ENCODE measurements at places on chromosomes 11 and 22. TPM values are rescaled to one million over a fixed set of nuclear protein-coding genes. Genes with fewer than 3 reads are reported as not detected.
A peak's percentile ranks its signal among the peaks of the same experiment; 100 is the strongest.

DNA sequence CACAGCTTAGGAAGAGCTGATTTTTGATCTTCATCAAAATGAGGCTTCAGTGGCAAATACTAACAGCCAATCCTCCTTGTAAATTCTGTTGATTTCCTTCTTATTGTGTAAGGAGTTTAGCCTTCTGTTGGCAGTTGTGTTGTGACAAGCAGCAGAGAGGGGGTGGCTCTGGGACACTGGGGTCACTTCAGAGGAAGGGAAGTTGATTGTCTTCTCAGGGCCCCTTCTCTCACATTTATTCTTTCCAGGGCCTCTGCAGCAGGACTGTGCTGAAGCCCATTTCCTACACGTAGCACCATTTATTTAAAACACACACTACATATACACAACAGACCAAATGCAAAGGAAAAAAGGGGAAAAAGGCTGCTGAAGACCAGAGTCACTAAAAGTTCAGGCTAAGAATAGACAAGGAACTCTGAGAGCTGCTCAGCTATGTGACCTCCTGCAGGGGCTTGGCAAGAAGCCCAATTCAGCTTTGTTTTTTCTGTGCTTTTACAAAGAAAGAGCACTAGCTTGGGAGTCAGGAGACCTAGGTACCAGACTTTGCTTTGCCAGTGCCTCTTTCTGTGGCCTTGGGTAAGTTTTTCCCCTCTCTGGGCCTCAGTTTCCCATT is 28.3 kb upstream of the UPB1 start:
- DNase-seq: peak; percentile 68

DNA sequence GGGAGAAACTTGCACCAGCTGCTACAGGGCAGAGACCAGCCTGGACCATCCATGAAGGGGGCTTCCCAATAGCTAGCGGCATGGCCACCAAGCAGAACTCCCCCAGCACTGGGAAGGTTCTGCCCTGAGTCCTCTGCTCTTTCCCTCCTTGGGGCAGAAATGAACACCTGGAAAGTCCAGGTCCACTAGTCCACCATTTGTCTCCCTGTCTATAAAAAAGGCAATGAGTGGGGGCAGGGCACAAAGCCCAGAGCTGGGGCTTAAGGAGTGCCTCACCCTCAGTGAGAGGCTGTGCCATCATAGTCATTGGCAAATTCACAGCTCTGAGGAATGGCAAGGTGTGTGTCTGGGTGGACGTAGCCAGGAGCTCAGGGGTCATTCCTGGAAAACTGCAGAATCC is 420.3 kb downstream of the SOX6 start:
- DNase-seq: no peak

DNA sequence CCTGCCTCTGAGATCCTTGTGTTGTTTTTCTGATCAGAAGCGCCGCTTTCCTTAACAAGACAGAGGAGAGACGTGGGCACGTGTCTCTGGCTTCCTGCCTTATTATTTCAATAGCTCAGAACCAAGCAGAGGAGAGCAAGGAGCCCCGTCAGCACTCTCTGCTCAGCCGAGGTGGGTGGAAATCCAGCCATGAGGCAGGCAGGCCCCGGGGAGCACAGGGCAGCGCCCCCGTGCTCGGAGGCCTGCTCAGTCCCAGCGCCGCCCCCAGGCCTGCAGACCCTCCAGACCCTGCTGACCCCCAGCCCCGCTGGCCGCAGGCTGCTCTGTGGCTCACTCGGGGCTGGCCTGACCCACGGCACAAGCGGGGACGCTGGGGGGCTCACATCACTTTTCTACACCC is 162.8 kb downstream of the BRD1 start:
- no peak for DNase-seq

GRCh38 chr11:115580927-115581680 is 76.9 kb upstream of the CADM1 start:
- DNase-seq: no peak

DNA sequence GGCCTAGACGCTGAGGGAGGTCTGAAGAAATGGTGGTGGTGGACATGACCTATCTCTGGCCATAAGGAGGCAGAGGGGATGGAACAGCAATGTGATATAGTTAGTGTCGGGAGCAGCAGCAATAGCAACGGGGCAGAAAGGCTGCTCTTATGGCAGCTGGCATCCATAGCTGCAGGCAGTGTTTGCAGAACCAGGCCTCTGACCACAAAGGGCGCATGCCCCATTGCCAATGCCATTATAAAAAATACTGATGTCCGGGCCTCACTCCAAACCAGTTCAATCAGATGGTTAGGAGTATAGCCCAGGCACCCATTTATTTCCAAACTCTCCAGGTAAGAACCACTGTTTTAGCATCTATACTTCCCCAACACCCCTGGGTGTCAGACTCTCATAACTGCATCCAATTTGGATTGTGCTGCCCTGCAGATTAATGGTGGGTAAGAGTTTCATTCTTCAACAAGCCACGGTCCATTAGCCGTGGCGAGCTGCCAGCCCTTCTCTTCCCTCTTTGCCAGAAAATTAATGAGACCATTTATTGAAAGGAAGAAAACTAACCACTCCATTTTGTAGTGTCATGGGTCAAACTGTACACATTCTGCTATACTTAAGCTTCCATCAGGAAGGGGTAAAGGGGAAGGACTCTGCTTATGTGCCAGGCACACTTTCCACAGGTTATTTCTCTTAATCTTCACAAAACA is 72.8 kb upstream of the SPON1 start:
- DNase-seq: peak; percentile 60

- peak; percentile 82 for DNase-seq
These were observed 44.2 kb upstream of the SMTN start for GRCh38 chr22:31036671-31037550.

- DNase-seq: no peak
These were observed 37.4 kb upstream of the TP53I11 start for GRCh38 chr11:44988111-44988510.

GRCh38 chr11:58068655-58069054 is 37.9 kb downstream of the OR6Q1 start:
- DNase-seq: no peak

GRCh38 chr11:16783321-16783801 is 44.9 kb downstream of the C11orf58 start:
- no peak for DNase-seq

GRCh38 chr22:41181349-41182241 is 23.5 kb upstream of the L3MBTL2 start:
- DNase-seq: peak; percentile 25

C11orf91 gene
- not detected for total RNA-seq

TTLL12 gene
- total RNA-seq: 23.6 TPM

PLAAT3 gene
- 34.8 TPM for total RNA-seq

FAM111B gene
- 12.0 TPM for total RNA-seq

PAX6 gene
- total RNA-seq: 0.92 TPM

RASSF10 gene
- 4.8 TPM for total RNA-seq

KRTAP5-2 gene
- not detected for total RNA-seq

ATG2A gene
- 13.3 TPM for total RNA-seq
